ENCODE measurements at places on chromosomes 6 and 20.

- H3K4me3 ChIP-seq, result no peak overlapping the region
- no peak for DNase-seq
- no peaks in the 10 kb centered on the region for H3K27me3 ChIP-seq
- no peaks in the 10 kb centered on the region for H3K4me1 ChIP-seq
Observed at GRCh38 chr6:112470950-112471349, 123.8 kb downstream of the RFPL4B start.

GRCh38 chr6:82951935-82952334 lies 113.7 kb downstream of the UBE3D start:
- H3K36me3 ChIP-seq, result no peaks in the 10 kb centered on the region
- DNase-seq, result no peak

- H3K27me3 ChIP-seq, result no peaks in the 10 kb centered on the region
- H3K27ac ChIP-seq, result no peak overlapping the region
- no peak overlapping the region for H3K4me3 ChIP-seq
- no peaks in the 10 kb centered on the region for H3K4me1 ChIP-seq
Observed at GRCh38 chr6:20509212-20509611, 25.0 kb upstream of the CDKAL1 start.

DNA sequence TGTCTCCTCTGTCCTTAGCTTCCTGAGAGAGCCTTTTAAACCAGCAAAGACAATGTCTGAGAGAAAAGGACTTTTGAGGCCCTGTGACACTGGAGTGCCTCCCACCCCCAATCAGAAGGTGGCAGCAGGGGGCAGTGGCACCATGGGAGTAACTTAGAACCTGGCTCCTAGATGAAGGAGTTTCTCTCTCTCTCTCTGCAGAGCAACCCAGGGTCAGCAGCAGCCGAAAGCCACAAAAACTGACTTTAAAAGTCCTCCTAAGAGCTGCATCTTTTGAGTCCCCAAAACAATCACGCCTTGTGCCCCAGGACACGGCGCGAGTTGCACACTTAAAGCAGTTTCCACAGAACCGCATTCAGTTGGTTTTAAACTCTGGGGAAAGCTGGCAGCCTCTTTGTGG lies 5.3 kb upstream of the TCP11 start:
- H3K27me3 ChIP-seq, result no peaks in the 10 kb centered on the region
- no peaks in the 10 kb centered on the region for H3K36me3 ChIP-seq
- no peaks in the 10 kb centered on the region for H3K4me1 ChIP-seq
- H3K27ac ChIP-seq, result no peak overlapping the region

DNA sequence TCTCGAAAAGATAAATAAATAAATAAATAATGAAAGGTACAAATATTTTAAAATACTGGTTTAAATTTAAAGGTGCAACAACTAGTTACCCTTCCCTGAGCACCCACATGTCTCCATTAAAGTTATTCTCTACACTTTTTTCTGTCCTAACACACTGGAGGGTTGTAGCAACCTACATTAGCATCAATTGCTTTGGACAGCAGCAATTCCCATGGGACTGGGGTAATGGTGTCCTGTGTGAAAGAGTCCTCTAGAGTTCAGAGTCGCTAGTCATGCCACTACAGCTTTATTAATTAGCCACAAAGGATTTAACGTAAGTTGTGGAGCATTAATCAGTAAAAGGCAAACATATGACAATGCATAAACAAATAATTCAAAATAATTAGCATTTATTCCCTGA lies 14.1 kb upstream of the CD24 start:
- H3K4me1 ChIP-seq, result no peaks in the 10 kb centered on the region
- H3K36me3 ChIP-seq, result no peaks in the 10 kb centered on the region
- no peak overlapping the region for H3K4me3 ChIP-seq
- no peaks in the 10 kb centered on the region for H3K27me3 ChIP-seq

DNA sequence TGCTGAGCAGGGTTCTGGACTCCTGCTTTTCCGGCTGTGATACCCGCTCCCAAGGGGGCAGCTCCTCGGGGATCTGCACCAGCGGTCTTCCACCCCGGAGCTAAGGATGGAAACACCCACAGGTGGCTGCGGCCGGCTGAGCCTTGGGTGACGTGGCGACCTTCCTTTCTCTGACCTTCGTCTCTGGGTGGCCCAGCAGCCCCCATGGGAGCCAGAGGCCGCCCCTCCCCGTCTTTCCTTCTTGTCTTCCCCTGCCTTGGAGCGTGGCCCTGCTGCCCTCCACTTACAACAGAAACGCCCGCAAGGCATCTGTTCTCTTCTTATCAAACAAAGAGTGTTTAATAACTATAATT lies 405.7 kb downstream of the TAF4 start:
- H3K27me3 ChIP-seq, result no peaks in the 10 kb centered on the region
- H3K36me3 ChIP-seq, result no peaks in the 10 kb centered on the region
- no peaks in the 10 kb centered on the region for H3K4me1 ChIP-seq
- H3K27ac ChIP-seq, result no peak overlapping the region

- H3K27me3 ChIP-seq, result no peaks in the 10 kb centered on the region
- DNase-seq, result no peak
- no peak overlapping the region for H3K27ac ChIP-seq
- no peak overlapping the region for H3K4me3 ChIP-seq
- peaks cover 3% of the 10 kb centered on the region for H3K4me1 ChIP-seq
- H3K36me3 ChIP-seq, result no peaks in the 10 kb centered on the region
Observed at GRCh38 chr6:44117397-44118128, 9.7 kb downstream of the MRPL14 start.

DNA sequence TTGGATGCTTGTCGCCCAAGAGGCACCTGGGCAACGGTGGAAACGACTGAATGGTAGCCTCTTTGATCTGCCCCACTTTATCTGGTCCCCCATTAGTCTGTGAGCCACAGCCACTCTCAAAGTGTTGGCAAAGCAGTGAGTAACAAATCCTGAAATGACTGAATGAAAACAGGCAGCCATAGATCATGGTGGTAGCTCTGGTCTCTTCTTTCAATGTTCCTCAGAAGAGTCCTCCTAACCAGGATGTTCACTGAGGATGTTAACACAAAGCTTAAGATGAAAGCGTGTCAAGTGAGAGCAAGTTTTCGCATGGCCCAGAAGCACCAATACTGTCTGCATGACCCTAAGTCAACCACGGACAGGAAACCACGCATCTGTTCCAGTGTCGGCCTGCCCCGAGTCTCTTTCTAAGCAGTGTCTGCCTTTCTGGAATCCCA lies 107.3 kb downstream of the IRF4 start:
- no peak overlapping the region for H3K27ac ChIP-seq
- H3K4me3 ChIP-seq, result no peak overlapping the region
- DNase-seq, result no peak

GRCh38 chr6:167699141-167699931 lies 127.4 kb upstream of the AFDN start:
- no peaks in the 10 kb centered on the region for H3K36me3 ChIP-seq
- H3K4me3 ChIP-seq, result no peak overlapping the region
- H3K27ac ChIP-seq, result no peak overlapping the region
- no peak for DNase-seq

DNA sequence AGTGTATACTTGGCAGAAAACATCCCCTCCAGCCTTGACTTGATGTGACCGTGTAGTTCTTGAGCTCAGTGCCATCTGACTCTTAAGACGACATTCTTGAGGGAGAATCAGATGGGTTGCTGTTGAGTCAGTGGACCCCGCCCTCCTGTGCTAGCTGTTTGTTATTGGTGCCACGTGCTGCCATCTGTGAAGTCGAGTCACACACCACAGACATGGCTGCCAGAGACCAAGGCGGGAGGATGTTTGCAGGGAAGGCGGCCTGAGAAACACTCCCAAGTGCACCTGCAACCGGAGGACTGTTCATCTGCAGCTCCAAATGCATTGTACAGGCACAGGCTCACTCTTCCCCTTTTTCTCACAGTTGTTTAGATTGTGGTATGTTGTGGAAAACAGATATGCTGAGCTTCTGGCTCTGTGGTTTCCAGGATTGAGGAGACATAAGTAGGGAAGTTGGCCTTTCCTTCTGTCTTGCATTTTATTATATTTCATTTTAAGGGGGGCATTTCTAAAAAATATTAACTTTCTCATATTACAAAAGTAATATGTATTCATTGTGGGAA lies 345.3 kb upstream of the ZFP64 start:
- H3K4me1 ChIP-seq, result no peaks in the 10 kb centered on the region
- H3K27ac ChIP-seq, result no peak overlapping the region
- H3K4me3 ChIP-seq, result no peak overlapping the region
- H3K36me3 ChIP-seq, result no peaks in the 10 kb centered on the region

GRCh38 chr6:142088858-142089216 lies 43.9 kb upstream of the GJE1 start:
- H3K27ac ChIP-seq, result no peak overlapping the region
- H3K4me3 ChIP-seq, result no peak overlapping the region
- DNase-seq, result no peak
- H3K4me1 ChIP-seq, result no peaks in the 10 kb centered on the region

DNA sequence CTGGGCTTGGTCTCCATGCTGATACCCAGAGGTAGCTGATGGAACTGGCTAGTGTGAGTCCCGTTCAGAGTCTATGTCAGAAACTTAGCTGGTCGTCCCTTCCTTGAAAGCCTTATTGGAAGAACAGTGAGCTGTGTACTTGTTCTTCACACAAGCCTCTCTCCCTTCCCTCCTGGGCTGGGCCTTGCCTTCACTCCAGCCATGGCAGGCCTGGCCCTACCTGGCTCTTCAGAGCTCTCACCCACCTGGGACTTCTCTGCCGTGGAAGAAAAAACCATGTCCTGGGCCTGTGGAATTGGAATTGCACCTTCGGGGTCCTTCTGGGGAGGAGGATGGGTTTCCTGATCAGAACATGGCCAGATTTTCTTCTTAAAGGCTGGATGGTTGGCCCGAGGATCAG lies 20.3 kb upstream of the ZNF831 start:
- no peaks in the 10 kb centered on the region for H3K4me1 ChIP-seq
- no peak overlapping the region for H3K27ac ChIP-seq
- no peaks in the 10 kb centered on the region for H3K36me3 ChIP-seq
- H3K27me3 ChIP-seq, result no peaks in the 10 kb centered on the region
- no peak for DNase-seq

- no peaks in the 10 kb centered on the region for H3K36me3 ChIP-seq
- H3K27ac ChIP-seq, result no peak overlapping the region
- no peak for DNase-seq
- H3K4me1 ChIP-seq, result no peaks in the 10 kb centered on the region
- no peaks in the 10 kb centered on the region for H3K27me3 ChIP-seq
Observed at GRCh38 chr6:68891419-68891818, 256.3 kb downstream of the ADGRB3 start.

- no peaks in the 10 kb centered on the region for H3K4me1 ChIP-seq
- H3K27ac ChIP-seq, result peak overlapping the region; percentile 17
- no peak overlapping the region for H3K4me3 ChIP-seq
- DNase-seq, result peak; percentile 89
Observed at GRCh38 chr6:150667977-150668716, 68.5 kb downstream of the PLEKHG1 start.

DNA sequence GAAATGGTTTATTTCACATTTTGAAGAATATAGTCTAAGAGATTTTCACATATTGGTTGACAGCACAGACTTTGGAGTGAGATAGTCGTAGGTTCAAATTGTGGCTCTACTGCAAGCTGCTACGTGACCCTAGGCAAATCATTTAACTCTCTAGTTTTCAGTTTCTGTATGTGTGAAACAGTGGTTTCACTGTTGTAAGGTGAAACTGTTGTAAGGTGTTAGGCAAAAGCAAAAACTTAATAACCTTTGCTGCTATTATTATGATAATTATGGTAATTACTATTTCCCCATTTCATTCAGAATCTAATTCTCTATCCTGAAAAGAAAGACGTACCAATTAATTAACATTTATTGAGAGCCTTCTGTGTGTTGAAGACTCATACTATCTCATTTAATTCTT lies 144.2 kb downstream of the REV3L start:
- DNase-seq, result no peak
- no peaks in the 10 kb centered on the region for H3K27me3 ChIP-seq
- H3K4me1 ChIP-seq, result no peaks in the 10 kb centered on the region
- H3K4me3 ChIP-seq, result no peak overlapping the region

DNA sequence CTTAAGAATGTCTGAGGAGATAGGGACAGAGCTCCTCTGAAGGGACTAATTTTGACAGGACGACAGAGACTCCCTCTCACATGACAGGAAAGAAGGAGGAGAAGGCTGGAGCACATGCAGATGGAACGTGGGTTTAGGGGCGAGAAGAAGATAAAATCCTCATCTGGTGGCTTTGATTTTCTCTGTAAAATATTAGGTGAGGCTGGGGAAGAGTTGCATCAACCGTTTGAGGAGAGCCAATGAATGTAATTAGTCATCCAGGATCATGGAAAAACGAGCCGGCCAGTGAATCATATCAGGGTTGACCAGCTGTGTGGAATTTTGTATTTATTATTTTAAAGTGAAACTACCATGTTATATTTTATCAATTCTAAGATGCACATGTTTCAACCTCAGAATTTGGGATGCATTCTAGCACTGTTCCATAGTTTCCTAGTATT lies 46.9 kb upstream of the ADGRF4 start:
- no peak overlapping the region for H3K4me3 ChIP-seq
- H3K27ac ChIP-seq, result no peak overlapping the region
- H3K27me3 ChIP-seq, result no peaks in the 10 kb centered on the region
- DNase-seq, result no peak

DNA sequence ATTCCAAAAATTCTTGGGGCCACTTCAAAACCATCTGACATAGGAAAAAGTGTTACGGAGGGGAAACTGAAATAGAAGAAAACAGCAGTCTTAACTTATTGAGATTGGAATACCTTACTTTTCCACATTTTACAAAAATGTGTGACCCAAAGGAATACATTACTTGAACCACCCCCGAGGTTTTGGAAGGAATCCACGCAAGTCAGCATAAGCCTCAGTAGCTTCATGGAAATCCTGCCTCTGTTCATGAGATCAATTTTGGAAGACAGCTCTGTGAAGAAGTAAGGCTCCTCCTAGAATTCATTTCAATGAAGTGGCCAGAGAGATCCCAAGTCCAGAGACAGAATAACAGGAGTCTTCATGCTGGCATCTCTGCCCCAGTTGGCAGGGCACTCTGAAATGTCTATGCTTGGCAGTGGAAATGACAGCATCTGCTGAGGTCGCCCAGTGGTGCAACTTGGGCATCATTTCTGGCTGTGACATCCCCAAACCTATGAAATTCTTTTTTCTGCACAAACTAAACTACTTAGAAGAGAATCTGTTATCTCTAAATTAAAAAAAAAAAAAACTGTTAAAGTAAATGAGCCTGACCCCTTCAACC lies 132.5 kb downstream of the EPM2A start:
- no peak for DNase-seq
- no peaks in the 10 kb centered on the region for H3K36me3 ChIP-seq
- no peak overlapping the region for H3K27ac ChIP-seq
- H3K27me3 ChIP-seq, result no peaks in the 10 kb centered on the region
- H3K4me1 ChIP-seq, result no peaks in the 10 kb centered on the region

GRCh38 chr6:167034056-167034455 lies 34.9 kb downstream of the CEP43 start:
- H3K36me3 ChIP-seq, result peaks cover 8% of the 10 kb centered on the region
- DNase-seq, result no peak
- no peaks in the 10 kb centered on the region for H3K27me3 ChIP-seq
- H3K27ac ChIP-seq, result no peak overlapping the region

GRCh38 chr6:5113096-5113495 lies 28.0 kb downstream of the PPP1R3G start:
- no peaks in the 10 kb centered on the region for H3K4me1 ChIP-seq
- no peaks in the 10 kb centered on the region for H3K36me3 ChIP-seq
- no peaks in the 10 kb centered on the region for H3K27me3 ChIP-seq
- no peak overlapping the region for H3K27ac ChIP-seq
- DNase-seq, result no peak

GRCh38 chr6:162913206-162913605 lies 185.4 kb downstream of the PACRG start:
- no peak overlapping the region for H3K27ac ChIP-seq
- no peaks in the 10 kb centered on the region for H3K27me3 ChIP-seq
- H3K36me3 ChIP-seq, result no peaks in the 10 kb centered on the region
- H3K4me1 ChIP-seq, result no peaks in the 10 kb centered on the region

GRCh38 chr6:20479526-20479925 lies 54.7 kb upstream of the CDKAL1 start:
- no peak overlapping the region for H3K27ac ChIP-seq
- H3K4me1 ChIP-seq, result no peaks in the 10 kb centered on the region
- H3K4me3 ChIP-seq, result no peak overlapping the region
- DNase-seq, result no peak
- no peaks in the 10 kb centered on the region for H3K36me3 ChIP-seq

Data from prostate gland (tissue), 2 donors.